Renal pelvis (tissue), 12 donors: ENCODE measurements at places on chromosomes 5 and 9. TPM values are rescaled to one million over a fixed set of nuclear protein-coding genes. Genes with fewer than 3 reads are reported as not detected.

The FBP1 gene
- polyA plus RNA-seq, result 57.4 TPM

The RUSC2 gene
- 20.7 TPM for polyA plus RNA-seq

The KIF24 gene
- polyA plus RNA-seq, result 7.1 TPM

The ZNG1F gene
- 27.7 TPM for polyA plus RNA-seq

The TICAM2 gene
- polyA plus RNA-seq, result 3.8 TPM

The LCN15 gene
- polyA plus RNA-seq, result 0.15 TPM

The SPINK7 gene
- 0.13 TPM for polyA plus RNA-seq

The ZCCHC7 gene
- 20.7 TPM for polyA plus RNA-seq

The ZFP37 gene
- polyA plus RNA-seq, result 10.8 TPM

DNA sequence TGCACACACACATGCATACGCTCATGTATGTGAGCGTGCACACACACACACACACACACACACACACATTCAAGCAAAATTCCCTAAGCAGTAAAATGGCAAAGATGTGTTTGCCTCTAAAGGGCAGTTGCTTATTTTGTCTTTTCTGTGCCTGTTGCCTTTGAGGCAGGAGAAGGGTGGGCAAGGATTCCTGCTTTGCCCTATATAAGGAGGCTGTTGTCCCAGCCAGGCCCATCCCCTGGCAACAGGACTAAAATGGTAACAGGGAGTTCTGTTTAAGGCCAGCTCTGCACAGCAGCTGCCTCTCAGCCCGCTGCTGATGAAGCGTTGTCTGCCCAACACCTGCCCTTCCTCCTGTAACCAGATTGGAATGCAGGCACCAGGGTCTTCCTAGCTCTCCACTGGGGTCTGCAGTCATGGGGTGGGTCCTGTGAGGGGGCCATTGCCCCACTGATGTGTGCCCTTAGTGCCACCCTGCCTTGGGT is 64.4 kb downstream of the PPARGC1B start:
- DNase-seq, result no peak

GRCh38 chr5:52893105-52893504 is 96.0 kb upstream of the ITGA2 start:
- no peak for DNase-seq

- no peak for DNase-seq
Observed at GRCh38 chr9:34517185-34517584, 5.6 kb downstream of the ENHO start.

- DNase-seq, result no peak
Observed at GRCh38 chr5:74183041-74183440, 457.5 kb downstream of the ENC1 start.

DNA sequence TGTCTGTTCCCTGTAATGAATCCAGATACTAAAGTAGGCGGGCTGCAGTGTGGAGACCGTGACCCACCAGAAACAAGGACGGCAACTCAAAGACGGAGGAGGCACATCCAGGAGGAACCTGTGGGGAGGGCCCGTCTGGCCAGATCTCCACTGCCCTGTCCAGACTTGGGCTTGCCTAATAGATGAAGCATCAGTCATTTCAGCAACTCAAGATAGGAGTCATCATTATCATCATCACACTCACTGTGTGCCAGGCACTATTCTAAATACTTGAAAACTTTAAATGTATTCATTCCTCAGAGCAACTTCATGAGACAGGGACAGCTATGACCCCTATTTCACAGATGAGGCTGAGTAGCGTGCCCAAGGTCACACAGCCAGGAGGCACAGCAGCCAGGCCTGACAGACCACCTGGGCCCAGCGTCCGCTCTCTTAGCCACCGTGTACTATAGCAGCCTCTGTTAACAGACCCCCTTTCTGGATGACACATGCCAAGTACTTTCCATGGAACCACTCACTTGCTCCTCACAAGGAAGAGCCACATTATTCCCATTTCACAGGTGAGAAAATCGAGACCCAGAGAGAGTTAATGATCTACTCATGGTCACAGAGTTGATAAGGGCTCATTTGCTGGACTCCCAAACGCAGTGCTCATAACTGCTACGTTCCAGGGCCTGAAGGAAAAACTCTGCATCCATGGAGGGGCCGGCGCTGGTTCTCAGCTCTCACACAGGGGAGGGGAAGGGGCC is 4.9 kb upstream of the IL4 start:
- no peak for DNase-seq

- DNase-seq, result no peak
Observed at GRCh38 chr9:72169178-72169577, 19.9 kb downstream of the GDA start.

- DNase-seq, result no peak
Observed at GRCh38 chr9:85534340-85534739, 207.4 kb downstream of the AGTPBP1 start.
